ENCODE measurements at places on chromosomes 5 and 9. TPM values are rescaled to one million over a fixed set of nuclear protein-coding genes. Genes with fewer than 3 reads are reported as not detected.

GRCh38 chr9:93501406-93501805 lies 48.0 kb upstream of the FAM120AOS start:
- H3K36me3 ChIP-seq = peaks cover 15% of the 10 kb centered on the region
- no peak overlapping the region for H3K4me3 ChIP-seq
- H3K27ac ChIP-seq = peak overlapping the region; percentile 24

The LCN12 gene
- 6.5 TPM for total RNA-seq

The PCA3 gene
- not detected for total RNA-seq

DNA sequence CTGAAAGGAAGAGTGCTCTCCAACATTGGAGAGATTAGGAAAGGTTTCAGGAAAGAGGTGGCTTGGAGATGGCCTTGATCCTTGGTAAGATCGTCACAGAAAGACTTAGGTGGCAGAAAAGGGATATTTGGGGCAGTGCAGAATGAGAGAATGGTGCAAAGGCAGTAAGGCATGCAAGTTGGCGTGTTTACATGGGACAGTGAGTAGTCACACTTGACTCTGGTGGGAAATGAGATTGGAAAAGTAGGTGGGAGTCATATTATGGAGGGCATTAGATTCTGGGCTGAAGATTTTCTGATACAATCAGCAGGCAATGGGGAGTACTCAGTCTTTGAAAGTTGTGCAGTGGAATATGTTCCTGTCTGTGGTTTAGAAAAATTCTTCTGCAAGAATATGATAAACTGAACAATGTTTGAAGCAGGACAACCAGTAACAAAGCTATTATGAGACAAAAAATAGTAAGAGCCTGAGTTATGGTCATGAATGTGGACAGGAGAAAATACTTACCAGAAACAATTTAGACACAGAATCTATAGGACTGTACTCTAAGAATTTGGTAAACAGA lies 76.2 kb upstream of the ANKRD55 start:
- no peaks in the 10 kb centered on the region for H3K4me1 ChIP-seq
- no peak overlapping the region for H3K27ac ChIP-seq
- no peak for DNase-seq
- H3K27me3 ChIP-seq = no peaks in the 10 kb centered on the region
- H3K4me3 ChIP-seq = no peak overlapping the region

The KIF24 gene
- 2.2 TPM for total RNA-seq

DNA sequence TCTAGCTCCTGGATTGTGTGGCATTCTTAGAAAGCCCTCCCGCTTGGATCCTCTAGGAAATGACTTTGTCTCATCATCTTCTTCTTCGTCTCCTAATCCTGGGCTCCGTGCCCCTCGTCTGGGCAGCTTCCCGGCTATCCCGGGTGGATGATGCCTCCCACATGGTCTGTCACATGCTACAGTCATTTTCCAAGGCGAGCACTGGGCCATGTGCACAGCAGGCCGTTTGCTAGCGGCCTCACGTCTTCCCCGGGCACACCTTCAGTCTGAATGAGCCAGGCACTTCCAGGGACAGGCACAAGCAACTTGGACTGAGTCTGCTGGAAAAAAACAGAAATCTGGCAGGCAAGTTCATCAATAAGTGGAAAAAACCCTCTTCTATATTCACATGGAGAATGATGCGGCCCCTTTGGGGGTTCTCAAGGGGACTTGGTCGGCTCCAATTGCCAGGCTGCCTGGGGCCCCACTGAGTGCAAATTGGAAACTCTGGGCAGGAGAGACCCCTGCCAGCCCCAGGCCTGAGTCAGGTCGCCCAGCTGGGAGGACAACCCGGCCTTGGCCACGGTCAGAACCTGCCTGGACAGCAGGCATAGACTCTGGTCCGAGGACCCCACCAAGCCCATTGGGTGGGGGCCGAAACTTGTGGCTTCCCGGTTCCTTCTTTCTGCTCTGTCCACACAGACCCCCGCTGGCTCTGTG lies 11.1 kb upstream of the WNK2 start:
- no peak overlapping the region for H3K4me3 ChIP-seq
- no peak for DNase-seq
- no peaks in the 10 kb centered on the region for H3K27me3 ChIP-seq
- no peak overlapping the region for H3K27ac ChIP-seq

- no peak overlapping the region for H3K27ac ChIP-seq
- no peaks in the 10 kb centered on the region for H3K4me1 ChIP-seq
- H3K36me3 ChIP-seq = no peaks in the 10 kb centered on the region
- DNase-seq = no peak
- H3K4me3 ChIP-seq = no peak overlapping the region
Measured at GRCh38 chr9:120555839-120556238, 24.1 kb downstream of the CDK5RAP2 start.

Measured in colonic mucosa (tissue), 4 donors.